ENCODE measurements at places on chromosomes 3 and 15. TPM values are rescaled to one million over a fixed set of nuclear protein-coding genes. Genes with fewer than 3 reads are reported as not detected.

ARL13B gene
- 8.7 TPM for total RNA-seq

NEK10 gene
- 0.57 TPM for total RNA-seq

BFSP2 gene
- 0.21 TPM for total RNA-seq

C3orf80 gene
- total RNA-seq, result not detected

GABRR3 gene
- total RNA-seq, result not detected

CFAP100 gene
- not detected for total RNA-seq

GPR87 gene
- 2.5 TPM for total RNA-seq

RAD51 gene
- 75.3 TPM for total RNA-seq

TF gene
- 0.11 TPM for total RNA-seq

SPG21 gene
- total RNA-seq, result 79.1 TPM

CCR5 gene
- 0.25 TPM for total RNA-seq

CHRNA7 gene
- not detected for total RNA-seq

ITIH1 gene
- not detected for total RNA-seq

KLF15 gene
- total RNA-seq, result 0.32 TPM

TRPC1 gene
- 6.2 TPM for total RNA-seq

RPP14 gene
- total RNA-seq, result 16.9 TPM

ATR gene
- total RNA-seq, result 36.1 TPM

HGD gene
- 0.16 TPM for total RNA-seq

CCR8 gene
- 0.77 TPM for total RNA-seq

ITIH4 gene
- total RNA-seq, result 4.0 TPM

HTR3E gene
- total RNA-seq, result not detected

WDR76 gene
- total RNA-seq, result 75.4 TPM

PCLAF gene
- 97.6 TPM for total RNA-seq

TEX55 gene
- total RNA-seq, result not detected

MYD88 gene
- total RNA-seq, result 33.1 TPM

AMOTL2 gene
- total RNA-seq, result 0.32 TPM

GOLGA8M gene
- 0.35 TPM for total RNA-seq

RTP1 gene
- not detected for total RNA-seq

RTP4 gene
- total RNA-seq, result 3.1 TPM

ATP13A5 gene
- not detected for total RNA-seq

GOLGA8O gene
- total RNA-seq, result 1.3 TPM

MCCC1 gene
- total RNA-seq, result 31.1 TPM

PLSCR4 gene
- not detected for total RNA-seq

ZCWPW2 gene
- 0.37 TPM for total RNA-seq

TGM5 gene
- total RNA-seq, result not detected

GOLGA6B gene
- not detected for total RNA-seq

ETFA gene
- 100 TPM for total RNA-seq

ASTE1 gene
- 8.2 TPM for total RNA-seq

KIAA1143 gene
- total RNA-seq, result 40.2 TPM

TERC gene
- 2.6 TPM for total RNA-seq

CYP1A2 gene
- not detected for total RNA-seq

VGLL3 gene
- total RNA-seq, result not detected

SMCO1 gene
- not detected for total RNA-seq

KY gene
- total RNA-seq, result not detected

LSAMP gene
- total RNA-seq, result not detected

UQCC5 gene
- total RNA-seq, result 12.7 TPM

FAM227B gene
- 2.7 TPM for total RNA-seq

KIF15 gene
- 40.1 TPM for total RNA-seq

TUSC7 gene
- total RNA-seq, result not detected

VWA5B2 gene
- total RNA-seq, result not detected

PIF1 gene
- 36.3 TPM for total RNA-seq

REC114 gene
- total RNA-seq, result not detected
